ENCODE measurements at places on chromosomes 2 and 18.

DNA sequence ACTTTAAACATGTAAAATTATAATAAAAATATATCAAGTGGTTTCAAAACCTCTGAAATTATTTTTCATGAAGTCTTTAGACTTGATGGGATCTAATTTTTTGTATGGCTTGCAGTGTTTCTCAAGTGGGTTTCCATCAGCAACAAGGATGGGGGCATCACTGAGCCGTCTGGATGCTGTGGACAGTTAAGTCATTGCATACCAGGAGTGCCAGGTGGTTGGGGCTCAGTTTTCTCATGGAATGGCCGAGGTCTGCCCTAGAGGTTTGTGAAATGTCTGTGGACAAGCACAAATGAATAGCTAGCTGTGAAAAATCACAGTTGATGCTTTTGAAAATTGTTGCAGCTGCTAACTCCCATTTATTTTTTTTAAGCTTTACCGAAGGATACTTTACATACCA is 1.7 kb downstream of the PRELID3A start:
- peaks cover 2% of the 10 kb centered on the region for H3K27me3 ChIP-seq
- no peak overlapping the region for H3K27ac ChIP-seq
- no peak for DNase-seq
- no peaks in the 10 kb centered on the region for H3K4me1 ChIP-seq

GRCh38 chr2:163375472-163375871 is 360.3 kb downstream of the FIGN start:
- H3K4me1 ChIP-seq: no peaks in the 10 kb centered on the region
- no peak overlapping the region for H3K27ac ChIP-seq
- H3K36me3 ChIP-seq: no peaks in the 10 kb centered on the region
- no peaks in the 10 kb centered on the region for H3K27me3 ChIP-seq
- no peak overlapping the region for H3K4me3 ChIP-seq

DNA sequence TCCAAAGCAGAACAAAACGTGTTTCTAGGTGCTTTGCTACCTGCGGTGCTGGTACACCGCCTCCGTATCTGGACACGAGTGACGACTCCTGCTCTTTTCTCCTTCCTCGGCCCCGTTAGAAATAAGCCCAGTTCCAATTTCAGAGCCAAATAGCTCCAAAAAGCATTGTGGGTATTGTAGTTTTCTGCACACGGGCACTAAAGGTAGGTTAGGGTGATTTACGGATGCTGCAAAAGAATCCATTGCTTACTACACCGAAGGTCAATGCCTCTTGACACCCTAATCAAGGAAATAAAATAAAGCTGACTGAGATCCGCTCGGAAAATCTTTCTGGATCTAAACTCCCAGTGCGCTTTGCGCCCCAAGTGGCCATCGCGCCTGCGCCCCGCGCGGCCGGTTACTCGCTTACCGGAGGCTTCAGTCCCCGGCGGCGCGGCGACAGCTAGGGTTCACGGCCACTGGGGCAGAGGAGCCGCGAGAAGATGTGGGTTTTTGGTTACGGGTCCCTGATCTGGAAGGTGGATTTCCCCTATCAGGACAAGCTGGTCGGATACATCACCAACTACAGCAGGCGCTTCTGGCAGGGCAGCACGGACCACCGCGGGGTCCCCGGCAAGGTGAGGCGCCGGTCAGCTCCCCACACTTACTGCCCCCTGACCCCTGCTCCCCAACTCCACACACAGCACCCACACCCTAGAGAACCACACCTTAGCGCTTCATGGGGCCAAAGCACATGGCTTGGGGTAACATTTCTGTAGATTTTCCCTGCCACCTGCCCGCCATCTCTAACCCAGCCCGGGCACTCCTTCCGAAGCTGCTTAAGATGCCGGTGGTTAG is at the start of gene CHAC2:
CHAC2 (plus strand) TSS at position 400 of the 837 bp plus-strand sequence; CDS start at position 483, 83 bp downstream.
- no peaks in the 10 kb centered on the region for H3K27me3 ChIP-seq
- H3K27ac ChIP-seq: peak within 1 kb of the TSS; percentile 95
- H3K4me3 ChIP-seq: peak within 1 kb of the TSS; percentile 84
- peak; percentile 87 for DNase-seq
- H3K4me1 ChIP-seq: peaks cover 38% of the 10 kb centered on the region
- H3K36me3 ChIP-seq: peaks cover 35% of the 10 kb centered on the region

- no peaks in the 10 kb centered on the region for H3K36me3 ChIP-seq
- H3K27me3 ChIP-seq: no peaks in the 10 kb centered on the region
- peaks cover 16% of the 10 kb centered on the region for H3K4me1 ChIP-seq
- DNase-seq: peak; percentile 84
- peak overlapping the region; percentile 94 for H3K27ac ChIP-seq
- peak overlapping the region; percentile 49 for H3K4me3 ChIP-seq
Measured at GRCh38 chr2:74119912-74120825, 27.5 kb downstream of the BOLA3 start.

DNA sequence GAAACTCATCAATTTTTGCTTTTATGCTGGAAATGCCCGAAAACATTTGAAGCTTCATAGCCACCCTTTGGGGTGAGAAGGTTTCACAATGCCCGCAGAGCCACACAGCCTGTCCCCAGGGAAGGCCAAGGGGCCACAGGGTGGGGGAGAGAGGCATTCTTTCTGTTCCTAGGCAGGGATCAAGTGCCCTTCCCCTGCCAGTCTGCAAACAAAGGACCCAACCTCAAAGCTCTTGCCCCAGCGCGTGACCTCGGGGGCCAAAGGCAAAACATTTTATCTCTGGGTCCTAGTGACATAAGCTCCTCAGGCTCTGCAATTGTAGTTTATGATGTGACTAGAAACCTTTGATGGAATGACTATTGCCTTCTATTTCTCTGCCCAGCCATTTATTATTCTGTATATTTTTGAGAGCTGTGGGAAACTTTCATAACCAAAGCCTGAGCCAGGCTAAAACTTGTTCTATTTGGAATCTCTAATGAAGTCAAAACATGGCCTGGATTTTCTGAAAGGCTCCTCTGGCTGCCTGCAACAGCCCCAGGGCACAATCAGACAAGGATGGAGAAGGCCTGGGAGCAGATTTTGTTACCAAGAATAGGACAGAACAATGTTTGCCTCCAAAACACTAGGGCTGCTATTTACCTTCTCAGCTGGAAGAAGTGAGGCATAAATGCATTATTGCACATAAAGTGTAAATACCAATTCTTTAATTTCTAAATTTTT is 137.2 kb upstream of the KCTD1 start:
- H3K4me3 ChIP-seq: no peak overlapping the region
- no peak overlapping the region for H3K27ac ChIP-seq
- no peaks in the 10 kb centered on the region for H3K27me3 ChIP-seq
- no peaks in the 10 kb centered on the region for H3K36me3 ChIP-seq

- DNase-seq: no peak
- no peaks in the 10 kb centered on the region for H3K36me3 ChIP-seq
- no peak overlapping the region for H3K4me3 ChIP-seq
- H3K27me3 ChIP-seq: peaks cover 30% of the 10 kb centered on the region
- H3K4me1 ChIP-seq: no peaks in the 10 kb centered on the region
- no peak overlapping the region for H3K27ac ChIP-seq
Measured at GRCh38 chr2:64400733-64401528, 53.0 kb upstream of the LGALSL start.

DNA sequence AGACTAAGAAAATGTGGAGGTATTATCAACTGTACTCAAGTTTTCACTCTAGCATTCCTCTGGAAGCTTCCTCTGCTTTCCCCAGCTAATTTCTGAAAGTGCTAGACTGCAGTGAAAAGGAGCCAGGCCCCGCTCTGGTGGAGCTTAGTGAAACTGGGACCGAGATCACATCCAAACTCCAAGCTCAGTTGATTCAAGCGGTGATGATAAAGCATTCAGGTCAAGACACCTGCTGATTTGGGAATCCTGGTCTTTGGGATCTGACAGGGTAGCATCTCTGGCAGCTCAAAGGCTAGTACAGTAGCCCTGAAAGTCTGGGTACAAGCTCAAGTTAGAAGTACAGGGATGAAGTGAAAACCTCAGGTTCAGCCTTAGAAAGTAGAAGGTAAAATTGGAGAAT is 120.2 kb upstream of the CRIM1 start:
- no peak for DNase-seq
- H3K36me3 ChIP-seq: no peaks in the 10 kb centered on the region
- H3K4me1 ChIP-seq: peaks cover 11% of the 10 kb centered on the region
- H3K27me3 ChIP-seq: no peaks in the 10 kb centered on the region
- no peak overlapping the region for H3K4me3 ChIP-seq
- no peak overlapping the region for H3K27ac ChIP-seq

DNA sequence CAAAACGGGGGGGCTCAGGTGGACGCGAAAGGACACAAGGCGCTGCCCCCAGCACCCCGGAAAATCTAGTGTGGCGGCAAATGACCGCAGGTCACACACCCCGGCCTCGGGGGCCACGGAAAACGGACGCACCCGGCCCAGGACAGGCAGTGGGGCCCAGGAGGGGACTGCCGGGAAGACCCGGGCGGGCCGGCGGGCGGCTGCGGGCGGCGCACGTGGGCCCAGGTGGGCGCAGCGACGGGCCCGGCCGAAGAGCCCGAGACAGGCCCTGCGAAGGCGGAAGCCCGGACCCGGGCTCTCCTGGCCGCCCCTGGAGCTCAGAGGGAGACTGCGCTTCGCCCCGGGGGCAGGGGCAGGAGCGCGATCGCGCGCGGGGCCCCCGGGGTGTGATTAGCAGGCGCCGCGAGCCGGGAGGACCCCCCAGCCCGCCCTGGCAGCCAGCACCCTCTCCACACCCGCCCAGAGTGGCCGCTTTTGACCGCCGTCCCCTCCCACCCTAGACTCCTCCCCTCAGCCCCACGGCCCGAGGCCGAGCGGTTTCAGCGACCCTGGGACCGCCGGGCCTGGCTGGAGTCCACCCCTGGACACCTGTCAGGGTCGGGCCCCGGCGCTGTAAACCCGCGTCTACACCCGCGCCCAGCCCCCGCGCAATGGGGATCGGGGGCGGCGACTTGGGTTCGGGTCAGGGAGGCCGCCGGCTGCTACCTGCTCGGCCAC is 773 bp downstream of the MBP start:
- no peaks in the 10 kb centered on the region for H3K27me3 ChIP-seq
- H3K4me3 ChIP-seq: peak overlapping the region; percentile 12
- peaks cover 3% of the 10 kb centered on the region for H3K36me3 ChIP-seq
- DNase-seq: peak; percentile 36
- H3K4me1 ChIP-seq: peaks cover 100% of the 10 kb centered on the region

DNA sequence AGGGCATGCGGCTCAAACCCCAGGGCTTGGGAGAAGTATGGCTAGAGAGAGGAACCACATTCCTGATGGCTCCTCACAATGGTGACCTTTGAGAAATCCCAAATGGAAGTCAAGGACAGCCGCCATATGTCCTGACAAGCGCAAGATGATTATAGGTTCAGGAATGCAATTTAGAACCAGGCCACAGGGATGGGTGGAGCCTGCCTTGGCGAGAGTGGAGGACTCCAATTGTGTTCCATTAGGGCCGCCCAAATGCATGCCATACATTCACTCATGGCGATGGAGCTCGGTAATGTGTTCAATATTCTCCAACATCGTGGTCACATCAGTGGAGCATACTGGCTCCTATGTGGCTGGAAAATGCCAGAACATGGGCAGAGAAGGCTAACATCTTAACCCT is 662.9 kb upstream of the ID2 start:
- H3K27ac ChIP-seq: no peak overlapping the region
- DNase-seq: no peak
- H3K4me1 ChIP-seq: no peaks in the 10 kb centered on the region
- H3K36me3 ChIP-seq: no peaks in the 10 kb centered on the region
- H3K27me3 ChIP-seq: no peaks in the 10 kb centered on the region

- no peak overlapping the region for H3K27ac ChIP-seq
- no peak overlapping the region for H3K4me3 ChIP-seq
- H3K36me3 ChIP-seq: no peaks in the 10 kb centered on the region
- DNase-seq: no peak
Measured at GRCh38 chr2:237182422-237183123, 96.9 kb downstream of the COPS8 start.

DNA sequence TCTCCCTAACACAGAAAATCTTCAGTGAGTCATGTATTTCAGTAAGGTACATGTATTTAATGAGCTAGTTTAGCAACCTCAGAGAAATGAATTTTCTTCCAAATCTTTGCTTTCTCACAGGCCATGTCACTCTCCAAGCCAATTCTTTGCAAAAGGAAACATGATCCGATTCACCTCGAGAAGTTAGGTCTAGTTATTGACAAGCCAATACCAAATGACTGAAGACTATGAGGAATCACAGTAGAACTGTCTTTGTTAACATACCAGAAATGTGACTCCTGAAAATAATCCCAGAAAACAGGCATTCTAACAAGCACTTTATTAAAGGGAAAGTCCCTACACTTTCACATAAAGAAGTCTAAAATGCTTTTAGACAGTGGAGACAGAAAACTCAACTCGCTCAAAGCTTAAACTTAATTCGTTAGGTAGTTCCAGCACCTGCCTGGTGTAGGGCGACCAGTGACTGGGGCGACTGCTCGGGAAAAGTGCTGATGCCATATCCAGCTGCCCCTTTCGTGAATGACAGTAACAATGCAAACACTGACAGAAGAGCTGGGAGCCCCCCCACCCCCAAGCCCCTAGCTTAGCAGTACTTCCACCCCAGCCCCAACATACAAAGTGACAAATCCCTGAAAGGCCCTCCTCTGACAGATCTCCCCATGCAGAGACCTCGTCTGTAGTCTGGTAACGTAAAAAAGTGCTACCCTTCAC is 1.8 kb downstream of the MEMO1 start:
- DNase-seq: no peak
- peak overlapping the region; percentile 81 for H3K4me3 ChIP-seq
- H3K4me1 ChIP-seq: peaks cover 46% of the 10 kb centered on the region
- no peaks in the 10 kb centered on the region for H3K36me3 ChIP-seq
- H3K27me3 ChIP-seq: no peaks in the 10 kb centered on the region

GRCh38 chr18:48855422-48856377 is 95.1 kb downstream of the SMAD7 start:
- no peaks in the 10 kb centered on the region for H3K27me3 ChIP-seq
- no peaks in the 10 kb centered on the region for H3K36me3 ChIP-seq
- no peak overlapping the region for H3K27ac ChIP-seq
- H3K4me1 ChIP-seq: no peaks in the 10 kb centered on the region
- DNase-seq: no peak

- H3K27me3 ChIP-seq: no peaks in the 10 kb centered on the region
- no peaks in the 10 kb centered on the region for H3K36me3 ChIP-seq
- H3K27ac ChIP-seq: no peak overlapping the region
- no peak for DNase-seq
Measured at GRCh38 chr2:34892766-34893165, 1293.7 kb upstream of the FAM98A start.

- H3K27ac ChIP-seq: no peak overlapping the region
- no peaks in the 10 kb centered on the region for H3K36me3 ChIP-seq
- H3K27me3 ChIP-seq: no peaks in the 10 kb centered on the region
- peaks cover 18% of the 10 kb centered on the region for H3K4me1 ChIP-seq
- H3K4me3 ChIP-seq: no peak overlapping the region
Measured at GRCh38 chr2:128667391-128667790, 348.7 kb upstream of the HS6ST1 start.

DNA sequence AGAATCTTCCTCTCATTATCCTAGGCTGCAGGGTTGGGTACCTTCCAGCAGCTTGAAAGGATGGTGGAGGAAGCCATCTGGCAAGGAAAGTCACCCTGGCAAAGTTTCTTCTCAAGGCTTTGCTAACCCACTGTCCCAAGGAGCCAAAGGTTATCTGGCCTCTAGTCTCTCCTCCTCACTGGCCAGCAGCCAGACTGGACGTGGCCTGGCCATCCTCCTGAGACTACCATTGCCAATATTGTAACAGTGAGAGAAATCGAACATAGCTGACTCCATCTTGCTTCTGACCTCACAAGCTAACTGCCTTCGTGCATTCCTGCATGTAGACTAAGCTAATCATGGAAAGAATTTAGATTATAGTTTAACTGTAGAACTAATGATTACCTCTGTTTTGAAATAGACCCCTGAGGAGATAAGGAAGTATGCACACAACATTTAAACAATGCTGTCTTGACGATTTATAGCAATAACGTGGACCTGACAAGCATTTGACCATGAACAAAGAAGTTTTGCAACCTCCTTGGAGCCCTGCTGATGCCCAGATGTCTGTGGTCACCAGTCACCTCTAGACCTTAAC is 7.8 kb upstream of the ANXA4 start:
- H3K27me3 ChIP-seq: no peaks in the 10 kb centered on the region
- H3K36me3 ChIP-seq: no peaks in the 10 kb centered on the region
- no peak overlapping the region for H3K4me3 ChIP-seq
- no peaks in the 10 kb centered on the region for H3K4me1 ChIP-seq

Data from DND-41 (cell line).